Left ventricle myocardium superior (tissue), 1 donor: ENCODE measurements at places on chromosomes 11 and 22. TPM values are rescaled to one million over a fixed set of nuclear protein-coding genes. Genes with fewer than 3 reads are reported as not detected.
A peak's percentile ranks its signal among the peaks of the same experiment; 100 is the strongest.

Gene OR5B21
- total RNA-seq, result not detected

Gene MFRP
- total RNA-seq, result not detected

Gene SC5D
- 20.7 TPM for total RNA-seq

DNA sequence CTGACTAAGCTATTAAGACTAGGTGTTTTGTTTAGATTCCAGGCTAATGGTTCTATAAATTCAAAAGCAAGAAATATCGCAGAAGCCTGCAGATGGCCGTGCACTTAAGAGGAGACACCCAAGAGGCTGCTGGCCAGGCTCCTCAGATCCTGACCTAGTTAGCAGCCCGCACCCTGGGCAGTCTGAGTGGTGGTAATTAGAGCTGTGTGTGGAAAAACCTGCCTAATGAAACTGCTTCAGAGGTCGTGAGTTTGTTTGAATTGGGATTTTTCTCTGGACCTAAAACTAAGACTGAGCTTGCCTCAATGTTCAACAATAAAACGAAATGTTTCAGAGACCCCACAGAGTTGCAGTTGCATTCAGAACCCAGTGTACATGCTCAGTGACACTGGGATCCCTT, 627.7 kb downstream of the OPCML start:
- no peak for DNase-seq

DNA sequence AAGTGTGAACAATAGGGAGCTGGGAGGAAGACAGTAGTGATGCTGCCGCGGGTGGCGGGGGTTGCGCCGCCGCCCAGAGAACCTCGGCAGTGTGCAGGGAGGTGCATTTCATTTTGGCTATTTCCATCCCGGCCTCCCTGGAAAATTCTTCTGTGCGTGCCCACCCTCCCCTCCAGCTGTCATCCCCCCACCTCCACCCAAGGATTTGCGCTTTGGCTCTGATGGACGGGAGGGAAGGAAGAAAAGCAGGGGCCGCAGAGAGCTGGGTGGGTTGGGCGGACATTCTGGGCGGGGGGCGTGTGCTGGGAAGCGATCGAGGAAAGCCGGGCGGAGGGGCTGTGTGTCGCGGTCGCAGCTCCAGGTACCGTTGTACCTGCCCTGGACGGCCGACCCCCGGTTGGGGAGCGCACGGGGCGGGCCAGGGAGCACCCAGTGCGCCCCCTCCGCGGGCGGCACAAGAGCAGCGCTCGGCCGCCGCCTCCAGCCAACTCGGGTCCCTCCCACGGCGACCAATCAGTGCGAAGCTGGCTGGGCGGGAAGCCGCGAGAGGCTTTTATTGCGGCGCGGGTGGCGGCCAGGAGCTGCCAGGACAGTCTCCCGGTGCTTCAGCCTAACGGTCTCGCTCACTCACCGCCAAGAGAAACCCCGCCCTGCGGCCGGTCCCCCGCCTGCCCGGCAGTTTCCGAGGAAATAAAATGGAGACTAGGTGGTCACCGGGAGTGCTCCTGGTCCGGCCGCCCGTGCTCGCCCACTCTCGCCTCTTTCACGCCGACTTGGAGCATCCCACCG, 1.6 kb downstream of the NCAM1 start:
- peak; percentile 89 for DNase-seq

GRCh38 chr11:1546536-1547466, 25.3 kb downstream of the DUSP8 start:
- peak; percentile 79 for DNase-seq

- peak; percentile 64 for DNase-seq
Observed at GRCh38 chr11:66546368-66546965, at the start of gene ACTN3. ACTN3 (plus strand) TSS chr11:66546903; CDS start chr11:66546938, 35 bp downstream.

GRCh38 chr11:92473736-92474135, 249.1 kb downstream of the FAT3 start:
- no peak for DNase-seq

DNA sequence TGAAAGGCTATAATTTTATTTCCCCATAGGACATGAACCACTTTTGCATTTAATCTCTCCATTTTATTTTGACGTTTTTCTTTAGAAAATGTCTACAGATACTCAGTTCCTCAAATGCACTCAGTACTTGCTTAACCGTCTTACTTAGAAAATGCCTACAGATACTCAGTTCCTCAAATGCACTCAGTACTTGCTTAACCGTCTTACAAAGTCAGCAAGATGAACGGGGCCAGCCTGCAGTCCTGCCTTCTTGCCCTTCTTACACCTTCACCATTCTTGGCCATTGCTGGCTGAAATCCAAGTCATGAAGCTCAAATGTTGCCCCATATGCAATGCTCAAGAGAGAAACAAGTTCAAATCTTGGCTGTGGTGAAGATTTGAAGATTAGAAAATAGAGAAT, 34.1 kb downstream of the CSNK2A3 start:
- no peak for DNase-seq

DNA sequence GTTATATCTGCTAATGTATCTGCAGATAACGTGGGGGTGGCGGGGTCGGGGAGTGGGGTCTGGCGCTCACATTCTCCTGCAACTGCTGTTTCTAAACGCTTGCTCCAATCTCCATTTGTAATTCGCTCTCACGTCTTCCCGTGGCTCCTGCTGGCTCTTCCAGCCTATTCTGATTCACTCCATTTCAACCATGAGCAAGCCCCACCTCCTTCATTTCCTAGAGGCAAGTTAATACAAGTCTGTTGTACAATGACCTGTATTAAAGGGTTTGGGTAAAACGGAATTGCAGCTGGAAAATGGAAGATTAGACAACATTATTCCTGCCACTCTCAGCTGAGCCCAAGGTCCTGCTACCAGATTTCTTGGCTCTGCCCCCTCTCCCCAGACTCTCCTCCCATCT, 132.3 kb downstream of the CSNK2A3 start:
- DNase-seq, result no peak

- DNase-seq, result no peak
Observed at GRCh38 chr11:87425391-87425790, 387.7 kb downstream of the TMEM135 start.

GRCh38 chr11:124394408-124394807, 4.4 kb downstream of the OR8B3 start:
- DNase-seq, result no peak

GRCh38 chr11:4455419-4455818, 6.3 kb downstream of the OR52K2 start:
- no peak for DNase-seq

- no peak for DNase-seq
Observed at GRCh38 chr11:30012346-30012745, 4.5 kb downstream of the KCNA4 start.

- DNase-seq, result no peak
Observed at GRCh38 chr11:73270016-73270854, 1.9 kb upstream of the P2RY6 start.

GRCh38 chr22:45756558-45756957, 84.9 kb downstream of the ATXN10 start:
- DNase-seq, result no peak

DNA sequence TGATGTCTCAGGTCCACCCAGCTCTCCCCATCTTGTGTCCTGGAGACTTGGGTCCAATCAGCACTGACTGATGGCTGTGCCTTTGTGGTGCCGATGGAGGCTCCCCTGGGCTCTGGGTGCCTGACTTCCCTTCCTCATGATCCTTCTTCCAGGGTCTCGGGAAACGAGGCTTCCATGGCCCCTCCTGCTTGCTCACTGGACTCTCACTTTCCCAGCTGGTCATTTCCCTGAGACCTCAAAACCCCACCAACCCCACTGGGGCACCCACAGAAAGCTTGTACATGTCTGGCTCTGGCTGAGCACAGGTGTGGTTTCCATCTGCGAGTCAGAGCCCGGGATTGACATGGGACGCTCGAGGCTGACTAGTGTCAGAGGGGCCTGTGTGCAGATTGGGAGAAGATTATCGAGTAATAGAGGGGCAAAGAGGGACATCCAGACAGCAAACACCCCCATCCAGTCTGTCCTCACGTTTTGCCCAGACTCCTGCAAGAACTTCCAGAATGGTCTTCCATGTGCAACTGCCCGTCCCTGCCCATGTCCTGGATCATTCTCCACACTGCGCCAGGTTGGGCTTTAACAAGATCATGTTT, 15.1 kb downstream of the APOL1 start:
- DNase-seq, result no peak

DNA sequence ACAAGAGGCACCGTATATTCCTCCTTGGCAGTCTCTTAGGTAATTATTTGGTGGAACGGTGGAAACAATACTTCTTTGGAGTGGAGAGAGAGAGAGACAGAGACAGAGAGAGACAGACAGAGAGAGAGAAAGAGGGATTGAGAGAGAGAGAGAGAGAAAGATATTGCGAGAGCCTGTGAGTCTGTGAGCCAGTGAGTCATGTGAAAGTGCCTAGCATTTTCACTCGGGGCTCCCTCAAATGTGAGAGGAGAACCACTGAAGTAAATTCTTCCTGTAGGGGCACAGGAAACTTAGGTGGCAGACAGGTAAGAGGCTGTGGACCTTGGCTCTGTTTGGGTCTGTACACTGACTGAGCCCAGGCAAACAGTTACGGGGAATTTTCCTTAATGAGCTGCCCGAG, 31.6 kb upstream of the SNX19 start:
- no peak for DNase-seq

DNA sequence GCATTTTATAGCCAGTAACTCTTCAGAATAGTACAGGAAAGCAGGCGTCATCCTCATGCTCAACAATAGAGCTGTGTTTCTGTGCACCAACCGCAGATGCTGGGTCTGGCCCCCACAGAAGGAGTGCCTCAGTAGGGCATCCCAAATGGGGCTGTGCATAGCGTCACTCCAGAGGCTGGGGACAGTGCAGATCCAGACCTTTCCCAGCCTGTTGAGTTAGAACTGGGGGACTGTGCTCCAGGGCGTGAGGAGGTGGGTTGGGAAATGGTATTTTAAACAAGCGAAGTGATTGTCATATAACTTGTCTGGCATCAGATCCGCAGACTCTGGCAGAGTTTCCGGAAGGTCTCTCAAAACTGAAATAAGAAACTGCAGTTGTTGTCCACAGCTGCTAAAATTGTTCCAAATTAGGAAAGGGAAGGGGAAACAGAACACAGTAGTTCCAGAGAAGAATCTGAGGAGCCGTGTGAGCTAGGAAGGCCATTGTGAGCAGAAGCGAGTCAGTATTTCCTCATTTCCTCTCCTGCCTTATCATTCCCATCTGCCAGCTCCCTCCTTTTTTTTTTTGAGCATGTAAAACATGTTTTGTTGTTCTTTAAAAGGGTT, 52.2 kb downstream of the JAM3 start:
- DNase-seq, result peak; percentile 33

- DNase-seq, result no peak
Observed at GRCh38 chr22:43216738-43217137, 29.8 kb upstream of the TTLL12 start.

DNA sequence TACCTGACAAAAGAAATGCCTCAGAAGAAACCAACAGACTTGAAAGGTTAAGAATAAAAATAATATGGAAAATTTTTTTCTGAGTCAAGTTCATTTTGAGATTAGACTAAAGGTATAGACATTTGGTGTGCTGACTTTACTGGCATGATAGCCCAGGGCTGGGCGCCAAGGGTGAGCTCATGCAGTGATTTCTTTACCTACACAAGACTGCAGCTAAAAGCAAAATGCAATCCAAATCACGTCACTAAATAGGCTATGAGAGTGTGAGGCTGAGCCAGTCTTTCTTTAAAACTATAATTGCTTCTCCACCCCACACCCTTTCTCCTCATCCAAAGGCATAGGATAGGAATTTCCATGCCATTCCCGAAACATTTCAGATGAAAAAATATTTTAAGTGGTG, 196.5 kb downstream of the FAM76B start:
- DNase-seq, result peak; percentile 25
